ENCODE measurements at places on chromosomes 5 and 9. TPM values are rescaled to one million over a fixed set of nuclear protein-coding genes. Genes with fewer than 3 reads are reported as not detected.

The KIF4B gene
- total RNA-seq: not detected

The SLC34A3 gene
- total RNA-seq: not detected

The FOXD4L5 gene
- 0.20 TPM for total RNA-seq

The TCF7 gene
- total RNA-seq: 19.2 TPM

The INSL4 gene
- total RNA-seq: not detected

The DNAI1 gene
- not detected for total RNA-seq

The SHISAL2B gene
- total RNA-seq: not detected

The SMIM33 gene
- total RNA-seq: 2.3 TPM

The RNF183 gene
- 0.40 TPM for total RNA-seq

The CD14 gene
- 0.38 TPM for total RNA-seq

The HTR4 gene
- not detected for total RNA-seq

The SLC1A3 gene
- total RNA-seq: not detected

The CCDC187 gene
- total RNA-seq: not detected

The JMY gene
- 9.0 TPM for total RNA-seq

The AJM1 gene
- total RNA-seq: 8.7 TPM

The SPRY4 gene
- total RNA-seq: 0.86 TPM

The SPAAR gene
- not detected for total RNA-seq

The KCNIP1 gene
- total RNA-seq: not detected
